Left renal cortex interstitium (tissue), 4 donors: ENCODE measurements at places on chromosomes 5 and 9. TPM values are rescaled to one million over a fixed set of nuclear protein-coding genes. Genes with fewer than 3 reads are reported as not detected.

STPG3 gene
- 1.0 TPM for polyA plus RNA-seq

CCNJL gene
- 9.5 TPM for polyA plus RNA-seq

BRIX1 gene
- polyA plus RNA-seq, result 51.7 TPM

FAM78A gene
- polyA plus RNA-seq, result 3.3 TPM

RABGAP1 gene
- 76.5 TPM for polyA plus RNA-seq

ADAMTS13 gene
- polyA plus RNA-seq, result 9.7 TPM

SIT1 gene
- polyA plus RNA-seq, result 0.30 TPM

CTXN3 gene
- not detected for polyA plus RNA-seq

LCN1 gene
- polyA plus RNA-seq, result not detected

ACOT12 gene
- 0.99 TPM for polyA plus RNA-seq

GNA14 gene
- polyA plus RNA-seq, result 19.3 TPM
